ENCODE measurements at places on chromosomes 1 and 21.

DNA sequence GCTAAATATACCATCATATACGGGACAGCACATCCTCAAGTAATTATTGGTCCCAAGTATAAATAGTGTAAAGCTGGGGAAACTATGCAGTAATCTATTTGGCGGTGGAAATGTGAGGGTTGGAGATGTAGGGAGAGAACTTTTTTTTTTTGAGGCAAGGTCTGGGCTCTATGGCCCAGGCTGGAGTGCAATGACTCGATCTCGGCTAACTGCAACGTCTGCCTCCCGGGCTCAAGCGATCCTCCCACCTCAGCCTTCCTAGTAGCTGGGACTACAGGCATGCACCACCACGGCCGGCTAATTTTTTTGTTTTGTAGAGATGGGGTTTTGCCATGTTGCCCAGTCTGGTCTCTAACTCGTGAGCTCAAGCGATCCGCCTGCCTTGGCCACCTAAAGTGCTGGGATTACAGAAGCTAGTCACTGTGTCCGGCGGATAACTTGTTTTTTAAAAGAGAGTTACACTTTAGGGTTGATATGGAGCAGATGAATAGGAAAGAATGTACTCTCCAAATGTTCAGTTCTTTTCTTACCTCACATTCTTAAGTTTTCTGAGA is 1.9 kb downstream of the IFT25 start:
- DNase-seq, result no peak

DNA sequence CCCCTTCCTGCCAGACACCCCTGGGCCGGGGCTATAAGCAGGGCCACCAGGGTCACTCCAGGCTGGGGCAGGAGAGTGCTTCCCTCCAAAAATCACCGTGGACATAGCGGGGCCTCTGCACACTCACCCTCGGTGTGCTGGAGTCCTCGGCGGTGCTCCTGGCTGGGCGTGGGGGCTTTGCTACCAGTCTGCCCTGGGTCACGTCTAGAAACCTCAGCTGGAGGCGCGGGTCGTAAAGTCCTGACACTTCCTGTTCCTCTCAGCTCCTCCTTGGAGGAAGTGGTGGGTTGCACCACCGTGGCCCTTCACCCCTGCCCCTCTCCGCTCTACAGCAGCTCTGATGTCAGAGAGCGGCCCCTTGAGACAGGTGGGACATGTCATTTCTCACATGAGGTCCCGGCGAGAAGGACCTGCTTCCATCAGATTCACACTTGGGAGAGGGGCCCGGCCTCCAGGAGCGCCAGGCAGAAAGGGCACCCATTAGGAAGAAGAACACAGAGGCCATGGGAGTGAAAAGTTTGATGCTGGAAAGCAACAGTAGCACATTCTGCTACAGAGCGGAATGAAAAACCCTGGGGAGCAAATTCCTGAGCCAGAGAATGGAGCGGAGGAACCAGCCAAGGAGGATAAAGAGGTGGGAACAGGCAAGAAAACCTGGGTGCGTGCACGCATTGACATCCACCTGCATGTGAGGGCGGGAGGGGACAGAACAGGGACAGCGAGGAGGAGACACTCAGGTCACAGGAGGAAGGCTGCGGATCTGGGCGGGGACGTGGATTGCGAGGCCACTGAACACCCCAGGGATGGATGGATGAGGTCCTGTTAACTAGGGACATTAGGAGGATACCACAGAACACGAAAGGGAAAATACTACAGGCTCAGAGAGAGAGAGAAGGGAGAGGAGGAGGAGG is at the start of gene ITGB2:
Gene ITGB2 (minus strand): TSS at position 206 of the 911 bp plus-strand sequence. CDS start 10,117 bp downstream, outside the sequence.
- DNase-seq, result peak; percentile 75

GRCh38 chr1:26555550-26555981 is 26.0 kb downstream of the RPS6KA1 start:
- DNase-seq, result no peak

DNA sequence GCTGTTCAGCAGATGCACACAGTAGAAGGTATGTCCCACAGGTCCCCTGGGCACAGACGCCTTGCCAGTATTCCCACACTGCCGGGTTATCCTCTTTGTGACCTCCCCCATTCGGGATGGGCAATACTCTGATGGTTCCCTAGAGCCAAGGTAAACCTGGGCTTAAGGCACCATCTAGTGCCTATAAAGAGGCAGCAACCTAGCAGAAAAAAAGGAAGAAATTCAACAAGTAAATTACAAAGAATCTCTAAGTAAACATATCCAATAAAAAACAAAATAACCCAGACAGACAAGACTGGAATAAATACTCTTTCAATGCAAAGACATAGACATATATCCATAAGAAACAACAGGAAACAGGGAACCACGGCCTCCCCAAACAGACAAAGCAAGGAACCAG is 39.4 kb downstream of the HSF2BP start:
- DNase-seq, result no peak

DNA sequence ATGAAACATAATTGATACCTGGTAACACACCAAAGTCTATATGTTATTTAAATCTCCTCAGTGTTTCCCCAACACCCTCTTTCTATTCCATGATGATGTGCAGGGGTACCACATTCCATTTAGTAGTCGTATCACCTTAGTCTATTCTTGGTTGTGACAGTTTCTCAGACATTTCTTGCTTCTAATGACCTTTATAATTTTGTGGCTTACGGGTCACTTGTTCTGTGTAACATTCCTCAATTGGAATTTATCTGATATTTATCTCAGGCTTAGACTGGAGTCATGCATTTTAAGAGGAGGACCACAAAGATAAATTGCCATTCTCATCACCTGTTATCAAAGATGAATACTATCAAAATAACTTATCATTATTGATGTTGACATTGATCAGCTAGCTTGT is 679.6 kb downstream of the USP25 start:
- no peak for DNase-seq

DNA sequence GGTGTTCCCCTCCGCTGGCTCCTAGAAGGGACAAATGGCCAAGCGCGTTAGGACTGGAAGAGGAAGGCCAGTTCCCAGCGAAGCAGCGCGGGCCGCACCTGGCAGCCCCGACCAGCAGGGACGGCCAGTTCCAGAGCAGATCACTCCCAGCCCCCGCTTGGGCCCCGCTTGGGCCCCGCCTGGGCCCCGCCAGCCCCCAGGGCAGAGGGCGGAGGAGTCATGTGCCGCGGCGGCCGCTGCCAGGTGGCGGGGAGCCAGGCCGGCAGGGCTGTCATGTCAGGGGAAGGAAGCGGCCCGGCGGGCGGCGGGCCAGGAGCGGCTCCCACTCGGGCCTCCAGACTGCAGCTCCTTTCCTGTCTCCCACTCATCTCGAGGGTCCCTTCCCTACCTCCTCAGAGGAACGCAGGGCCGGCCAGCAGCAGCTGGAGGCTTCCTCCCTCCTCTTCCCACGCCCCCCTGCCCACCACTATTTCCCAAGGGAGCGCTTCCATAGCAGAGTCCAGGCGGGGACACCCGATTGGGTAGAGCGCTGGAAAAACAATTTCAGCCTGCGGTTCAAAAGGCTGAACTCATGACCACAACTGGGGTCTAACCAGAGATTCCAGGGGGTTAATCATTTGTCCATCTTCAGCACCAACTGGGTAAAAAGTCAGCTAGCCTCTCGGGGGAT is 16.5 kb downstream of the ZNF697 start:
- DNase-seq, result no peak

- no peak for DNase-seq
Measured at GRCh38 chr21:31142600-31142999, 104.3 kb upstream of the KRTAP19-8 start.

- peak; percentile 59 for DNase-seq
Measured at GRCh38 chr1:229856009-229856650, 210.9 kb upstream of the GALNT2 start.

- DNase-seq, result peak; percentile 64
Measured at GRCh38 chr1:246583448-246584185, 17.4 kb downstream of the CNST start.

DNA sequence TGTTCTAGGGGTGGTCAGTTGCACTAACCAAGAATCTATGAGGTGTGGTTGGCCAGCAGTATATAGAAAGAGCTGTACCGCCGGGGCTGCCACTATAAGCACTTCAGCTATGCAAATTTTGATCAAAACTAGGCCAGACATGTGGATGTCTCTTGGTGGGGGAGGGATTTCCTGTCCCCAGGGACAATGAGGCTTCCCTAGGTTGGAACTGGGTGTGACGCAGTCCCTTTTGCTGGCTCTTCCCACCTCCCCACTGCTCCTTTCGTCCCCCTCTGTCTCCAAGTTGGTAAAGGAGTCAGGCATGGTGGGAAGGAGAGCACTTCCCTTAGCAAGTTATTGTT is 13.6 kb downstream of the SDCCAG8 start:
- no peak for DNase-seq

DNA sequence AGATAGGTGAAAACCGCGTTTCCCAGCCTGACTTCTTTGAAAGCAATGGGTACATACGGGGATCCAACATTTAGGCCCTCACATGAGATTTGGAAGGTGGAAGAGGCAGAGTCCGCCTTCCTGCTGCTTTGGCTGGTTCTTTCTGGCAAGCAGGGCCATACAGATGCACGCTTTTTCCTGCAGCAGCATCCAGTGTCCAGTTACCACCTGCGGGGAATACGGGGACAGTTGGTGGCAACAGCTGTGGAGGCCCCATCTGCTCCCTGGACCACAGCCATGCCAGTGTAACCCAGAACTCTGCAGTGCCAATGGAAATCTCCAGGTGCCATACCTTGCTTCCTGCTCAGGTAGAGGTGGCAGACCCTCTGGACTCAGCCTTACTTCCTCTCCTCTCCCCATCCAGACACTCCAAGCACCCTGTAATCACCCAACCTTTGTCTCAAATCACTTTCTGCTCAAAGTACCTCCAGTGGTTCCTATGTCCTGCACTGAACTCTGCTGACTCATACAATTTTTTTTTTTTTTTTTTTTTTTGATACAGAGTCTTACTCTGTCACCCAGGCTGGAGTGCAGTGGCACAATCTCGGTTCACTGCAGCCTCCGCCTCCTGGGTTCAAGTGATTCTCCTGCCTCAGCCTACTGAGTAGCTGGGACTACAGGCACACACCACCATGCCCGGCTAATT is 68.3 kb downstream of the SLC16A1 start:
- DNase-seq, result no peak

Data from AML-193 (cell line).